ENCODE measurements at places on chromosomes 16 and 17.

- no peak for DNase-seq
These were observed 1.7 kb upstream of the TAF15 start for GRCh38 chr17:35807371-35808144.

DNA sequence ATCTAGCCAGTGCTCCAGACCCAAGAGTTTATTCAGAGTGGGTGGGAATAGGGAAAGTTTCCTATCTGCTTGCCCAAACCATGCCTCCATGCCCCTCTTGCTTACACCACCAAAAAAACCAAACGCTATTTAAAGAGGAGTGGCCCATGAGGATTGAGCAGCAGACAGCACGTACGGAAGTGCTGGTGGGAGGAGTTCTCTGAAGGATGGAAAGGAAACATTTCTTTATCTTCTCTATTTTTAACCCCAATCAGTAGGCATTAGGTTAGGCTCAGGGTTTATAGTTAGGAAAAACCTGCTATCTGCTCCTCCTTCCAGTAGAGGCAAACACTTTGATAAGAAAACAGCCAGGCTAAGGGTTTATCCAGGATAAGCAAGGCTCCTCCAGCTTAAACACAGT is 235.3 kb downstream of the ZFHX3 start:
- no peak for DNase-seq

- no peak for DNase-seq
These were observed 1.8 kb downstream of the CCL22 start for GRCh38 chr16:57360321-57360935.

DNA sequence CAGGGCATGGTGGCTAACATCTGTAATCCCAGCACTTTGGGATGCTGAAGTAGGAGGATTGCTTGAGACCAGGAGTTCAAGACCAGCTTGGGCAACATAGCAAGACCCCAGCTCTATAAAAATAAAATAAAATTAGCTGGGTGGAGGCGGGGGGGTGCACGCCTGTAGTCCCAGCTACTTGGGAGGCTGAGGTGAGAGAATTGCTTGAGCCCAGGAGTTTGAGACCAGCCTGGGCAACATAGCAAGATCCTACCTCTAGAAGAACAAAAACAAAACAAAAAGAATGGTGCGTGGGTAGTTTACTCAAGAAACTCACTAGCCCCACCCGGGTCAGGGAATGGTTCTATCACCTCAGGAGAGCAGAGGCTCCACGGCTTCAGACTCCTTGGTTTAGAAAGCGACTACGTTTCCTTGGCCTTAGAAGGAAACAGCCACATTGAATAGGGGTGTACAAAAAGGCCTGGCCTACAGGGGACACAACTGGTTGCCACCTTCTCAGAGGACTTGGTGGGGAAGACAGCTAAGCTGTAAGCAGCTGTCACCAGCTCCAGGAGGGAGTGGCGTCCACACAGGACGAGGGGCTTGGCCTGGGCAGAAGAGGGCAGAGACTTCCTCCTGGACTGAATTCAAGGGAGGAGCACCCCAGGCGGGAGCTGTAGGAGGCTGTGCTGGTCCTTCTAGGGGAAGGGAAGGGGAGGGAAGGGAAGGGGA is 716 bp downstream of the TK1 start:
- no peak for DNase-seq

DNA sequence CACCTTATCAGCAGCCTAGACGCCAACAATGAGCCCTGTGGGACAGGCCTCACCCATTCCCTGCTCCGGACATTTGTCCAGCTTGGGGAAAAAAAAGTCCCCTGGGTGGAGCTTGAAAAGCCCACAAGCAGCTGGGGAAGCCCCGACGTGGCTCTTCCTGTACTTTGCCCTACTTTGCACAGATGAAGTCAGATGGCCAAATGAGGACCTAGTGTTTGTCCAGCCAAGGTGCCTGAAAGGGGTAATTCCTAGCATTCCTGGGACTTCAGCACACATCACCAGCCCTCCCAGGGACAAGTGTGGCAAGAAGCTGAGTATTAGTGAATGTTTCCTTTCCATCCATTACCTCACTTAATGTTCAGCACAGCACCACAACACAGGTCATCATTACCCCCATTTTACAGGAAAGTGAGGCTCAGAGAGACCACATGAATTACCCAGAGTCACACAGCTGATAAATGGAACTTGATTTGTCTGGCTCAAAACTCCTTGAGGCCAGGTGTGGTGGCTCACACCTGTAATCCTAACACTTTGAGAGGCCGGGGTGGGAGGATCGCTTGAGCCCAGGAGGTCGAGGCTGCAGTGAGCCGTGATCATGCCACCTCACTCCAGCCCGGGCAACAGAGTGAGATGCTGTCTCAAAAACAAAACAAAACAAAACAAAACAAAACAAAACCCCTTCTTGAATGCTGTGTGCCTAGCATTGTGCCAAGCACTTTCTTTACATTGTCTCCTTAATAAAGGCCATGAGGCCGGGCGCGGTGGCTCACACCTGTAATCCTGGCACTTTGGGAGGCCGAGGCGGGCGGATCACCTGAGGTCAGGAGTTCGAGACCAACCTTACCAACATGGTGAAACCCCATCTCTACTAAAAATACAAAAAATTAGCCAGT is 19.9 kb upstream of the PLLP start:
- no peak for DNase-seq
